Activated naive CD8-positive, alpha-beta T cell treated with anti-CD3 and anti-CD28 coated beads, Interleukin-2, amount 50 U/mL, for 24 hours (primary cell): ENCODE measurements at places on chromosomes 4 and X.
A peak's percentile ranks its signal among the peaks of the same experiment; 100 is the strongest.

- peaks cover 28% of the 10 kb centered on the region for H3K27me3 ChIP-seq
- peaks cover 3% of the 10 kb centered on the region for H3K4me1 ChIP-seq
- peak; percentile 74 for DNase-seq
- peak overlapping the region; percentile 42 for H3K4me3 ChIP-seq
- H3K27ac ChIP-seq, result no peak overlapping the region
Measured at GRCh38 chr4:165493359-165493758, 114.6 kb downstream of the CPE start.

DNA sequence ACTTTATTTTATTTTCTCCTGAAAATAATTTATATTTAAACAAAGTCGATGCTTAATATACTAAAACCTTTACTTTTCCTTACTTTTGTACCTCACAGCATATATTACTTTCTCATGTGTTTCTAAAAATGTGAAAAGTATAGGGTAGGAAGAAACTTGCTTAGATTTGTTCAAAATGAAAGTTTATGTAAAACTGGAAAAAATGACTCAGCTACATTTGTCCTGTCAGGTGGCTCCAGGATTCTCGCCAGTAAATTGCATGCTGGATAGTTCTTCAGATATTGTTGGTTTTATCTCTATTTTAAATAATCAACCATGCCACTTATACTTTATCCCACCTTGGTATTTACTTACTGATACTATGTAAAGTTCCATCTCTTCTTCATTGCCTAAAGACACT, 159.2 kb upstream of the NDST4 start:
- peaks cover 12% of the 10 kb centered on the region for H3K4me1 ChIP-seq
- no peaks in the 10 kb centered on the region for H3K27me3 ChIP-seq
- H3K36me3 ChIP-seq, result no peaks in the 10 kb centered on the region
- H3K27ac ChIP-seq, result no peak overlapping the region

DNA sequence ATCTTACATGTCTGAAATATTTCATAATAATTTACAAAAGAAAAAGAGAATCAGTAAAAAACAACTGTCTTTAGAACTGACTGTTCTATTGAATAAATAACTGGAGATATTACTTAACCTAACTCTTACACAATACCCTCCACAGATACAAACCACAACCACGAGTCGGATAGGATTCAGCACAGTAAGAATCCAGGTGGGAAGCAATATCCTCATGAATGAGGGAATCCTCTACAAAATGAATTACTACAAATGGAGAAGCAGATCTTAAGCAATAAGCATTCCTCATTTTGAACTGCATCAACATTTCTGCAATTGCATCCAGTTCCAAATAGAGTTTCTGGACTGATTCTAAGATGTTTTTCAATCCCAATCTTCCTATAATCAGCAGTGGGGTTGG, 227.1 kb downstream of the SH2D1A start:
- H3K36me3 ChIP-seq, result no peaks in the 10 kb centered on the region
- H3K27me3 ChIP-seq, result no peaks in the 10 kb centered on the region
- no peak overlapping the region for H3K27ac ChIP-seq

GRCh38 chrX:29542152-29542551, 673.2 kb upstream of the MAGEB2 start:
- no peaks in the 10 kb centered on the region for H3K36me3 ChIP-seq
- no peak overlapping the region for H3K27ac ChIP-seq
- H3K27me3 ChIP-seq, result no peaks in the 10 kb centered on the region
- H3K4me3 ChIP-seq, result no peak overlapping the region
- DNase-seq, result no peak
- no peaks in the 10 kb centered on the region for H3K4me1 ChIP-seq

DNA sequence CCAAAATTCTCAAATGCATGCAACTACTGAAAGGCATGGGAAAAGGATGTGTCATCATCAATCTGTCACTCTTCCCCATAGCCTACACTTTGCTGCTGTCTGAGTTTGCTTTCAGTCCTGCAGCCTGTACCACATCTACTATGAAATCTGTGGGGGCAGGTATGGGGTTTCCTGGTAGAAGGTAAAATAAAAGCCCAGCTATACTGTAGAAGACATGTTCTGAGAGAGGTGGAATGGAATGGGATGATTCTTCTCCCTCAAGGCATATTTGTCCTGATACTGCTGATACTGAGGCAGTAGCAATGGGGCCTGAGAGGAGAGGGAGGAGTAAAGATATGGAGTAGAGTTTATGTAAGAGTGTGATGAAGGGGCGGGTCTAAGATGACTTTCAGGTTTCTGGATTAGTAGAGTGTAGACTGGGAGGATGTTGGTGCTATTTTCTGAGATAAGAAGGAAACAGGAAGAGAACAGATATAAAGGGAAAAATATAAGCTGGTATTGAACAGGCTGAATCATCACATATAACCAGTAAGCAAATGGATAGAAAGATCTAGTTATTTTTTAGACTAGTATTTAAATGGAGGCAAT, 38.7 kb upstream of the GYPA start:
- H3K4me1 ChIP-seq, result peaks cover 20% of the 10 kb centered on the region
- H3K27ac ChIP-seq, result no peak overlapping the region
- no peak overlapping the region for H3K4me3 ChIP-seq
- H3K36me3 ChIP-seq, result no peaks in the 10 kb centered on the region
- DNase-seq, result no peak
- H3K27me3 ChIP-seq, result no peaks in the 10 kb centered on the region

DNA sequence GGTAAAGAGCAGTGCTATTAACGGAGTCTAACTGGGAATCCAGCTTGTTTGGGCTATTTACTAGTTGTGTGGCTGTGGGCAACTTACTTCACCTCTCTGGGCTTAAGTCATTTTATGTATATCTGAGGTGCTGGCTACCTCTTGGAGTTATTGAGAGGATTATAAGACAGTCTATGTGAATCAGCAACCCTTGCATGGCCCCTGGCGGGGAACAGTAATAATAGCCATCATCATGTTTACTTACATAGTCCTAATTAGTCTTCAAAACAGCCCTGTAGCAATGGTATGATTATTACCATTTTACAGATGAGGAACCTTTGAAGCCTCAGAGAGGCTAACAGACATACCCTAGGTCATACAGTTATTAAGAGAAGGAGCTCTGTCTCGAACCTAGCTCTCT, 1.5 kb downstream of the HPRT1 start:
- H3K4me3 ChIP-seq, result peak overlapping the region; percentile 86
- H3K4me1 ChIP-seq, result peaks cover 14% of the 10 kb centered on the region
- no peak for DNase-seq
- H3K36me3 ChIP-seq, result peaks cover 11% of the 10 kb centered on the region

DNA sequence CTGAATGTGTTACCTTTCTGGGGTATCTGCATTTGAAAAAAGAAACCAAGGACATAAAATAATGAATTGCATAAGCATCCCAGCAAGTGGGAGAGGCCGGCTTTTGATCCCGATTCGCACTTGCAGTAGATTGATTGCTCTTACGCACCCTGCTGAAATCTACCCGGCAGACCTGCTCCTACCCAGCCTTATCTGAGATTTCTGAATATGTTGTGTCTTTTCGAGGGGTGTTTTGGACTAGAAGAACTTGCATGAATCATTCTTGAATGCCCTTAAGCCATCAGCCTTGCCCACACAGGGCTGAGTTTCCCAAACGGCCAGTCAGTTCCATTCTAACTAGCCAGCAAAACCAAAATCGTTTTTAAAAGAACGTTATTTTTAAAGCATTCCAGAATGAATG, 174.4 kb upstream of the BCOR start:
- peaks cover 2% of the 10 kb centered on the region for H3K36me3 ChIP-seq
- no peak overlapping the region for H3K27ac ChIP-seq
- H3K4me1 ChIP-seq, result peaks cover 8% of the 10 kb centered on the region
- DNase-seq, result no peak
- H3K4me3 ChIP-seq, result no peak overlapping the region

GRCh38 chr4:106629268-106629625, 260.7 kb upstream of the GIMD1 start:
- no peaks in the 10 kb centered on the region for H3K36me3 ChIP-seq
- H3K4me1 ChIP-seq, result no peaks in the 10 kb centered on the region
- H3K27ac ChIP-seq, result no peak overlapping the region
- H3K4me3 ChIP-seq, result no peak overlapping the region
- H3K27me3 ChIP-seq, result no peaks in the 10 kb centered on the region

DNA sequence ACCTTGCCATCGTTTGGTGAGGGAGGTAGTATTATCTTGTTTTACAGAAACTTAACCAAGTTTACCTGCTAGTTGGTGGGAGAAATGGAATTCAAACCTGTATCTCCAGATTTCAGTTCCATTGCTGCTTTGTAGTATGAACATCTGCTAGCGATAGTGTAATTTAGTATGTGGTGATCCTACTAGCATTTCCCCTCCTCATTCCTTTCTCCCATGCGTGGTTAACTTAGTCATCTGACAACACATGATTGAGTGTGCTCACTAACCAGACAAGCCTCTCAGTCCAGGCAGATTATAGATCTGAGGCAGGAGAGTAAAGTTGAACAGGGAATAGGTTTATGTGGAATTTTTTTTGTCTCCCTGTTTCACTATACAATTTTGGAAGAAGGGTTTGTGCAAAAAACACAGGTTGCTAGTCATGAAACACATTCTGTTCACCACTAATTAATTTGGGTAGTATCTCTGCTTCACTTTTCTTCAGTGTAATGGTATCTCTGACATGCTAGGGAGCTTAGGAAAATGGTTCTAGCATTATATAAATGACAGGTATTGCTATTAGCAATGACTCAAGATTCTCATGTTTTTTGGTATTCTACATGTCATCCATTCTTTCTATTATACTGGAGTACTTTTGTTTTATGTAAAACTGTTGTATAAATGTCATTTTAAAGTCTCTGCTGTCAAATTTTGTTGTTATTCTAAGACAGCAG, 21.7 kb downstream of the RBPJ start:
- no peaks in the 10 kb centered on the region for H3K27me3 ChIP-seq
- H3K4me1 ChIP-seq, result peaks cover 63% of the 10 kb centered on the region
- no peak overlapping the region for H3K27ac ChIP-seq
- H3K36me3 ChIP-seq, result peaks cover 17% of the 10 kb centered on the region
- no peak overlapping the region for H3K4me3 ChIP-seq

- H3K4me1 ChIP-seq, result no peaks in the 10 kb centered on the region
- H3K27me3 ChIP-seq, result no peaks in the 10 kb centered on the region
- DNase-seq, result no peak
- no peaks in the 10 kb centered on the region for H3K36me3 ChIP-seq
- H3K27ac ChIP-seq, result no peak overlapping the region
Measured at GRCh38 chrX:37332987-37333658, 16.0 kb upstream of the PRRG1 start.

DNA sequence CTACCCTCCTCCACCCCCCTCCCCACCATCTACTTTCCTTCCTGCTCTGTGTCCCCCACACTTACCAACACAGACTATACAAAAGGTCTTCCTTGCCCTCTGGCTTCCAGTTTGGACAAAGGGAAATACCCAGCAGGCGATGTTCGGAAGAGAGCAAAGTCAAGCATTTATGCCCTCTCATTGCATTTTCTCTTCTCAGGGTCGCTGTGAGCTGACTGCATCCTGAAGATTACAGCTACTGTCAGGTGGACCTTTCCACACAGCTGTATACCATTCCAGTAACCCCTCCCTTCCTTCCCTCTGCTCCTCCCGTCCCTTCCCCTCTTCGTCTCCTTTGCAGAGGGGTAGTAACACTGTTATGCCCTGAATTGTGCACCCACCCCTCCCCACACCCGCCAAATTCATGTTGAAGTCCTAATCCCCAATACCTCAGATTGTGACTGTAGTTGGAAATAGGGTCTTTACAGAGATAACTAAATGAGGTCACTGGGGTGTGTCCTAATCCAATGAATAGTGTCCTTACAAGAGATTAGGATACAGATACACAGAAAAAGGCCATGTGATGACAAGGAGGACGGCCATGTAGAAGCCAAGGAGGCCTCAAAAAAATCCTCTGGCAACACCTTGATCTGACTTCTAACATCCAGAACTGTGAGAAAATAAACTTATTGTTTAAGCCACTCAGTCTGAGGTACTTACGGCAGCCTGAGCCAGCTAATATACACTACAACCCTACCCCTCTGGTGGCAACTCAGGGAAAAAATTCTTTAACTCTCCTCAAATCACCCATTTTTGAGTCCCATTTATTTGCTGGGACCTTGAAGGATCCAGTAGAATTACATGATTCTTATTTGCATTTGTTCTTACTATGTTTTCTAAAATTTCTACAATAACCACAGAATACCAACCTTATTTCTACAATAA, 11.7 kb downstream of the MORF4L2 start:
- H3K4me1 ChIP-seq, result no peaks in the 10 kb centered on the region
- no peak overlapping the region for H3K27ac ChIP-seq
- DNase-seq, result no peak
- no peak overlapping the region for H3K4me3 ChIP-seq

- no peak overlapping the region for H3K27ac ChIP-seq
- DNase-seq, result peak; percentile 69
- peaks cover 2% of the 10 kb centered on the region for H3K27me3 ChIP-seq
- H3K36me3 ChIP-seq, result no peaks in the 10 kb centered on the region
- H3K4me3 ChIP-seq, result no peak overlapping the region
Measured at GRCh38 chrX:149470955-149471354, 34.2 kb downstream of the IDS start.

DNA sequence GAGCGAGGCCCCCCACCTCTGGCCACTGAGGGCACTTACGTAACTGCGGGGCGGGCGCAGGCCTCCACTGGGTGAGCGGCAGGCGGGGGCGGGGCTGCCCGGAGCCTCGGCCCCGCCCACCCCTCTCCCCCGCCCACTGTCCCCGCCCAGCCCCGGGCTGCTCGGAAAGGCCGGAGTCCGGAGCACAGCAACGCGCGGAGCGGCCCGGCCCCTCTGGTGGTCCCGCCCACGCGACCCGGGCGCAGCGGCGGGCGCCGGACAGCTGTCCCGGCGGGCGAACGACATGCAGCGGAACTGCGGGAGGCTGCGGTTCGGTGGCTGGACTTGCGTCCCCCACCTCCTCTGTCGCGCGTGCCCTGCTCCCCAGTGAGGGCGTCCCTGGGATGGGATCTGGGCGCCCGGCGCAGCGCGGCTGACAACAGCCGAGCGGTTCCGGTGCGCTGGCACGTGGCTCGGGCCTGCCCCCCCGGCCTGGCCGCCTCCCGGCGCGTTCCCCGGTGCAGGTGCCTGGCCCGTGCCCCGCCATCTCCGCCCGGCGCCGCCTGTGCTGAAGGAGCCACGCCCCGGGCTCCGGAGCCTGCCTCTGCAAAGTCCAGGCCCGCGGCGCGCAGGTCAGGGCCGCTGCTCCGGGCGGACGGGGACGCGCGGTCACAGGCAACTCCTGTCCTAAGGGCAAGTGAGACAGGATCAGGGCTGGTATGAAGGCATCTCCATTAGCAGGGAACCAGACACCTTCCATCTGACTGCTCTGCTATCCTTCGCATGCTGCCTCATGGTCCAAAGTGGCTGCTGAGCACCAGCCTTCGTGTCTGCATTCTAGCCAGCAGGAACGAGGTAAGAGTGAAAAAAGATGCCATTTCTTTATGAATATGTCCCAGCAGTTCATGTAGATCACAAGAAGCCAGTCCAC, 21.8 kb upstream of the JAKMIP1 start:
- peak; percentile 26 for DNase-seq
- H3K4me1 ChIP-seq, result no peaks in the 10 kb centered on the region
- H3K27me3 ChIP-seq, result peaks cover 65% of the 10 kb centered on the region
- no peak overlapping the region for H3K4me3 ChIP-seq
- H3K36me3 ChIP-seq, result peaks cover 2% of the 10 kb centered on the region
